Stimulated activated CD4-positive, alpha-beta T cell treated with anti-CD3 and anti-CD28 coated beads, Interleukin-1b, Interleukin-23, amount 100 ng/mL, for 1 hour (primary cell): ENCODE measurements at places on chromosomes 1 and 21.
A peak's percentile ranks its signal among the peaks of the same experiment; 100 is the strongest.

- no peak for DNase-seq
Observed at GRCh38 chr1:76352741-76353435, 278.3 kb downstream of the ST6GALNAC3 start.

GRCh38 chr21:42234464-42235241, 15.7 kb downstream of the ABCG1 start:
- peak; percentile 52 for DNase-seq

DNA sequence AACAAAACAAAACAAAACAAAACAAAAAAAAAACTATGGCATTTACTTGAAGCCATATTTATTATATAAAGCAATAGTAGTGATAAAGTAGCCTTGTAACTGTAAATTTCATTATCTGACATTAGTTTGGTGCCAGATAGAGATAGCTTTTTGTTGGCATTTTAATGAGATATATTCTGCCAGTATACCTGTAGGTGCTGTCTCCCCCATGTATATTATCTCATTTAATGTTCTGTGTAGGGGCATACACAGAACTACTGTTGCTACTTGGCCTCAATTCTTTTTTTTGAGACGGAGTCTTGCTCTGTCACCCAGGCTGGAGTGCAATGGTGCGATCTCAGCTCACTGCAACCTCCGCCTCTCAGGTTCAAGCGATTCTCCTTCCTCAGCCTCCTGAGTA, 67.4 kb downstream of the TMEM200B start:
- DNase-seq = no peak

- DNase-seq = no peak
Observed at GRCh38 chr1:241767737-241768136, 80.3 kb upstream of the EXO1 start.

DNA sequence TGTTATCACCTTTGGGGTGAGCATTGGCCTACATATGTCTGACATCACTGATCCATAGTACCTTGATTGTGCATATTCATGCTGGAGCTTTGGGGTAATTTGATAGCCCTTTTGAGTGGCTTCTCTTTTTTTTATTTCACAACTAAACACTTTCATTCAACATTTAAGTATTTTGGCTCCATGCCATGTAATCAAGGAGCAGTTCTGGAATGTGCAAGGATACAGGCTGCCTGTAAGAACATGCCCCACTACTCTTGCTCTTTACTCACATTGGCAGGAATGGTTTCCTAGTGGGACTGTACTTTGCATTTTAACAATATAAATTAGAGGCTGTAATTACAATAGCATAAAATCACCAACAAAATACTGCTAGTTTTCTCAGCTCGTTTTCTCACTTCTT, 300.7 kb upstream of the SPAG17 start:
- no peak for DNase-seq

DNA sequence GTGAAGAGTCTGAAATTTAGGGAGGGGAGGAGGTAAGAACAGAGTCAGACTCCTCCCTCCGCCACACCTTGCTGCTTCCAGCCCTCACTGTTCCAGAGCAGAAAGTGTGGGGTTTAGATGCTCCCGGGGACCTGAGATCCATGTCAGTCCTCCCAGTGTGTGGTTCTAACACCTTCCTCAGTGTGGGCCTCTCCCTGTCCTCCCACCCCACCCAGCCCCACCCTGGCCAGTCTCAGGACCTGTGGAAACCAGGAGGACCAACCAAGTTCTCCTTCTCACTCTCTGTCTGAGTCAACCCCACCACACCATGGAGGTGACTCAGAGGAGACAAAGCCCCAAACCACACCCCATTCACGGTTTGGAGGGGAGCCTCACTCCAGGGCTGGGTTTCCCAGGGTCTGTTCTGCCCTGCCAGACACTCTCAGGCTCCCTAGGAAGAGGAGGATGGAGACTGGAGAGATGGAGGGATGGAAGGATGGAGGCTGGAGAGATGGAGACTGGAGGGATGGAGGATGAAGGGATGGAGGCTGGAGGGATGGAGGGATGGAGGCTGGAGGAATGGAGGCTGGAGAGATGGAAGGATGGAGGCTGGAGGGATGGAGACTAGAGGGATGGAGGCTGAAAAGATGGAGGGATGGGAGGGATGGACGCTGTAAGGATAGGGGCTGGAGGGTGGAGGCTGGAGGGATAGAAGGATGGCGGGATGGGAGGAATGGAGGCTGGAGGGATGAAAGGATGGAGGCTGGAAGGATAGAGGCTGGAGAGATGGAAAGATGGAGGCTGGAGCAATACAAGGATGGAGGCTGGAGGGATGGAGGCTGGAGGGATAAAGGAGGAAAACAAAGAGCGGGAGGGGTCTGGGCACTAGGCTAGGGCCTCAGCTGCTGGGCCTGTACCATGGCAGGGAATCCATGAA, 100.9 kb upstream of the RUNX3 start:
- peak; percentile 49 for DNase-seq

- no peak for DNase-seq
Observed at GRCh38 chr1:206637605-206638004, 2.3 kb downstream of the DYRK3 start.

DNA sequence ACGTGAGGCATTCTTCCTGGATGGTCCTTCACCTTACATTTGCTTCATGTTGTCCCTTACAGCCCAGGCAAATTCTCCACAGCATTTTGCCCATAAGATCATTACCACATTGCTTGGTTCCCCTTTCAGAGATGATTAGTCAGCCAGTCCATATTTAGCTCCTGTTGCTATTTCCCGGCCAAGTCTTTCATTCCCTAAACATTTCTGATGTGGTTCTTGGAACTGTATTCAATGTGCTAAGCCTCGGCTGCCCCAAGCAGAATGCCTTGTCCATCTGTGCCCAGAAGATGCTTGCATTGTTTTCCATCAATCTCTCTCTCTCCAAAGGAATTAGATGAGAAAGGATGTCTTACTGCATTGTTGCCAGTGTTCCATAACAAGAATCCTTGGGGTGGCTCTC, 420.9 kb upstream of the CAMK1G start:
- DNase-seq = no peak

GRCh38 chr1:184118046-184118445, 66.5 kb downstream of the TSEN15 start:
- no peak for DNase-seq
